Mesothelial cell of epicardium (in vitro differentiated cells): ENCODE measurements at places on chromosomes 11 and 22.

DNA sequence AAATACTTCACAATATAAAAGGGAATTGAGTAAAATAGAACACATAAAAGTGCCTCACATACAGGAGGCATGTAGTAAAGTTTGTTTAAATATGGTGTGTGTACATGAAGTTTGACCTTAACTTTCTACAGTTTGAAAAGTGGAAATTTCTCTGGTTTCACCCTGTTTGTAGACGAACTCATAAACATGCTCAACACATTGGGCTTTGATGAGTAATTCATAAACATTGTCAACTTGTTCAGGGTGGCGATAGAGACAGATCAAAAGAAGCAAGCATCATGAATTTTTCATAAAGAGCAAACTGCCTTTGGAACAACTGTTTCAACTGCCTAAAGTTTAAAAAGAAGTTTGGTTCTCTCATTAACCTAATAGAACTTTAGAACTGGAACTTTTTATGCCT is 9.1 kb downstream of the SLN start:
- no peak for DNase-seq

DNA sequence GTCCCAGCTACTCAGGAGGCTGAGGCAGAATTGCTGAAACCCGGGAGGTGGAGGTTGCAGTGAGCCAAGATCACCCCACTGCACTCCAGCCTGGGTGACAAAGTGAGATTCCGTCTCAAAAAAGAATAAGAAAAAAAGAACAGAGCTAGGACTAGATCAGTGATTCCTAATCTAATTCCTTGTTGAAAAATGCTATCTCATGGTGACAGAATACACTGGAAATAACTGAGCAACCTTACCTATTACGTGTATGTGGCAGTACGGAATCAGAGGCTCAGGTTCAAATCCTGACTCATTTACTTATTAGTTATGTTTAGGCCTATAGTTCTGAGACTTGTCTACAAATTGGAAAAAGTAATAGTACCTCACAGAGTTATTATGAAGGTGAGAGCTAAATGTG is 19.5 kb upstream of the RCE1 start:
- no peak for DNase-seq

GRCh38 chr22:44211946-44212930 is 31.5 kb downstream of the PARVG start:
- no peak for DNase-seq

DNA sequence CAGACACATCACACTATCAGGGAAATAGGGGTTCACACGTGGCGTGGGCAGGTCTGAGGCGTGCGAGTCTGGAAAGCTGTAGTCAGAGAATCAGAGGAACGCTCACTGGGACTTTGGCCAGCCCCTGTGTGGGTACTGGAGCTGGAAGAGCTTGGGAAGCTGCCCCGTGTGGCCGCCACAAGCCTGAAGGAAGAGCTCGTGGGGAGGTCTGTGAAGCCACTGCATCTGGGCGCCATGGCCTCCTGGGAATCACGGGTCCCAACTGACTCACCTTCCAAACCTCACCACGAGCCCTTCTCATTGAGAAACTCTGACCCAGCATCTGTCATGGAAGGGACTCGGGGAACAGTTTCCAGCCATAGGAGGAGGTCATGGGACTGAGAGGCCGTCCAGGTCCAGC is 5.9 kb upstream of the MRGPRF start:
- DNase-seq = no peak

DNA sequence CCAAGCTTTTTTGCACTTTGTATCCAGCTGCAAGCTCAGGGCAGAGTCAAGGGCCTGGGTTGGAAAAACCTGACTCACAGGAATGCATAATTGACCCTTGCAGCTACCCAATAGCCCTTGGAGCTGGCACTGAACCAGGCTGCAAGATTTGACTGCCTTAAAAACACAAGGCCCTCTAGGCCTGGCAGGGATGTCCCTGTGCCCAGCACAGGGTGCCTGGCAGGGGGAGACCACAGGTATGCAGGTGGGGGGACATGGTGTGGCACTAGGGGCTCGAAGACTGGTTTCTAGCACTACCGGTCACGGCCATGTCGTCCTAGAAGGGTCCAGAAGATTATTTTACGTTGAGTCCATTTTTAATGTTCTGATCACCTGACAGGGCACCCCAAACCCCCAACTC is 30.2 kb downstream of the SBF1 start:
- no peak for DNase-seq

DNA sequence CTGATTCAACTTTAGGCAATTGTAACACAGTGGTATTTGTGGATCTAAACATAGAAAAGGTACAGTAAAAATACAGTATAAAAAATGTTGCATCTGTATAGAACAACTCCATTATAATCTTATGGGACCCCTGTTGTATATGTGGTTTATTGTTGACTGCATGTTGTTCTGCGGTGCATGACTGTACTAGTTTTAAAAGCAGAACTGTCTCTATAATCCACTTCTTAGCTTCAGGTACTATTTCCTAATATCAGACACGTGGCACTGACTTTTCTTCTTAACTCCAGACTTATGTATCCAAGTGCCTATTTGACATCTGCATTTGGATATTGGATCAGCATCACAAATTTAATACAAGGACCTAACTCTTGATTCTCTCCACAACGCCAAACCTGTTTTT is 41.1 kb downstream of the PACS1 start:
- no peak for DNase-seq

- no peak for DNase-seq
Measured at GRCh38 chr11:88206751-88207150, 31.5 kb upstream of the RAB38 start.

- DNase-seq = no peak
Measured at GRCh38 chr11:130585545-130585944, 137.1 kb downstream of the ADAMTS15 start.

- DNase-seq = no peak
Measured at GRCh38 chr11:46376258-46377050, 5.0 kb upstream of the MDK start.

DNA sequence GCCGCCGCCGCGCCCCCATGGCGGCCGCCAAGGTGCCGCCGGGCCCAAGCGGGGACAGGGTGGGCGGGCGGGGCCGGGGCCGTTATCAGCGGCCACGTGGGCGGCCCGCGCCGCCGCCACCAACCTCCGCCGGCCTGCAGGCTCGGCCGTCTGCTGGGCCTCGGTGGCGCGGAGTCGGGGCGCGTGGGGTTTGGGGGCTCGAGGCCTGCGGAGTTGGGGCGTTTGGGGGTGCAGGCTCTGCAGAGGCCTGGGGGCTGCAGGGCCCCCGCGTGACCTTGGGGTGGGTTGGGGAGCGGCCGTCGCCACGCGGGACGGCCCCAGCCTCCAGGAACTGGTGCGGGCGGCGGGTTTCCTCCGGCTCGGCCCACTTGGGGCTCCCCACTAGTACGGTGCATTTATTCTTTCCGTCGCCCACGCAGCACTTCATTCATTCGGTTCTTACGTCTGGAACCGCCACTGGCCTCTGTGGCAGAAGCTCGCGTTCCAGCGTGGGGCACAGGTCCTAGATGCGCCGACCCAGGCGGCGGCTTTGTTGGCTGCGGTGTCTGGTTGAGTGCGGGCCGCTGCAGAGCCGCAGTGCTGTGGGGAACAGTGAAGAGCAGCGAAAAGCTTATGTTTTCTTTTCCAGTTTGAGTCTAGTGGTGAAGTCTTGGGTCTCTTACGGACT is 740 bp upstream of the TRMT2A start:
- no peak for DNase-seq

DNA sequence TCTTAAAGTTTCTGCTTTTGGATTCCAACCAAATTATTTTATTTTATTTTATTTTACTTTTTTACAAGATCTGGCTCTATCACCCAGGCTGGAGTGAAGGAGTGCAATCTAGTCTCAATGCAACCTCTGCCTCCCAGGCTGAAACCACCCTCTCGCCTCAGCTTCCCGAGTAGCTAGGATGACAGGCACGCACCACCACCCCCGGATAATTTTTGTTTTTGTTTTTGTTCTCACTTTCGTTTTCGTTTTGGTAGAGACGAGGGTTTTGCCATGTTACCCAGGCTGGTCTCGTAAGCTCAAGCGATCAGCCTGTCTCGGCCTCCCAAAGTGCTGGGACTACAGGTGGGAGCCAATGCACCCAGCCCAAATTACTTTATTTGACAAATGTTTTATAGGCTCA is 219.8 kb downstream of the ETS1 start:
- DNase-seq = no peak

GRCh38 chr11:119222308-119222707 is 16.2 kb downstream of the CBL start:
- DNase-seq = no peak

GRCh38 chr22:48306785-48307510 is 1520.7 kb downstream of the BRD1 start:
- DNase-seq = no peak

- DNase-seq = no peak
Measured at GRCh38 chr11:78708388-78708787, 133.7 kb upstream of the NARS2 start.

DNA sequence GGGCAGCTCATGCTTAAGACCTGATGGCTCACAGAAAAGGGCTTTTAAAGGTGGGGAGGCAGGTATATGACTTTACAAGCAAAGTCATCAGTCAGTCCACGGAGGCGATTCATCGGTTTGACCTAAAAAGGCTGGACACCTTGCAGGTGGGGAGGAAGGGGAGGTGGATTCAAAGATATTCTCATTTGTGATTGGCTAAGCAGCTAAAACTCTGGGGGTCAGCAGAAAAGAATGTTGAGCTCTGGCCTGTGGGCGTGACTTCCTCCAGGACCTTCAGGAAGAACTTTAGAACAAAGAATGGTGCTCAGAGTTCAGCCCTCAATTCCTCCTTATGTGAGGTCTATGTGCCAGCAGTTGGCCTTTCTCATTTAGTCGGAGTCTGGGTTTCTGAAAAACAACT is 78.3 kb upstream of the LMO1 start:
- DNase-seq = no peak

DNA sequence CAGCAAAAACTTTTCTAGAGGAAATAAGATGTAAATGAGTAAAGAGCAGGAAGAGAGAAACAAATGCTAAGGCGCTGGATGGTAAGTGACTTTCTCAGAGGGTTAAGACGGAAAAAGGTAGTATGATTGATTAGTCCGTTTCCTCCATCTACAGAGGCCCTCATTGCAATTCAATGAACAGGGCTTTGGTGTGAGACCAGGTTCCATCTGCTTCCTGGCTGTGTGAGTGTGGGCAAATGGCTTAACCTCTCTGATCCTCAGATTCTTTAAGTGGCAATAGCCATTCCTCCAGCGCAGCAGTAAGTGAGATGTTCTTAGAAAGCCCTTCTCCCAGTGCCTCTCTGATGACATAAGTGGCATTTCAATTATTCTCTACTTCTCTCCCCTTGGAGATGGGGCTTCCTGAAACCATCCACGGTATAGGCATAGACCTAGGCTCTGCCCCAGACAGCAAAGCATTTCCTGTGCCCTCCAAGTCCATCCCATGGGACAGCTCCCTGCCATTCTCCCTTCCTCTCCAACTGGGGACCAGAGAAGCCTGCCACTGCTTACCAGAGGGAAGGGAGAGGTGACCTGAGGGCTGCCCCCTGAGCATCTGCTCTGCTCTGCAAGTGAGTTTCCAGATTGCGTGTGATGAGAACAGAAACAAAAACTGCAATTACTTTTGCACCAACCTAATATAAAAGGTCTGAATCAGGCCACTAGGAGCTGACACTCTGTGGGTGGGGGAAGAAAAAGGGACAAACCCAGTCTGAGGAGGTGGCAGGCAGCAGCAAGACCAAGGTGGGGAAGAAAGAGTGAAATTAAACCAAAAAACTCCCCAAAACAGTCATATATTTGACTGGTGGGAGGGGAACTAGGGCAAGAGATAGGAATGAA is 12.7 kb upstream of the CD44 start:
- no peak for DNase-seq

DNA sequence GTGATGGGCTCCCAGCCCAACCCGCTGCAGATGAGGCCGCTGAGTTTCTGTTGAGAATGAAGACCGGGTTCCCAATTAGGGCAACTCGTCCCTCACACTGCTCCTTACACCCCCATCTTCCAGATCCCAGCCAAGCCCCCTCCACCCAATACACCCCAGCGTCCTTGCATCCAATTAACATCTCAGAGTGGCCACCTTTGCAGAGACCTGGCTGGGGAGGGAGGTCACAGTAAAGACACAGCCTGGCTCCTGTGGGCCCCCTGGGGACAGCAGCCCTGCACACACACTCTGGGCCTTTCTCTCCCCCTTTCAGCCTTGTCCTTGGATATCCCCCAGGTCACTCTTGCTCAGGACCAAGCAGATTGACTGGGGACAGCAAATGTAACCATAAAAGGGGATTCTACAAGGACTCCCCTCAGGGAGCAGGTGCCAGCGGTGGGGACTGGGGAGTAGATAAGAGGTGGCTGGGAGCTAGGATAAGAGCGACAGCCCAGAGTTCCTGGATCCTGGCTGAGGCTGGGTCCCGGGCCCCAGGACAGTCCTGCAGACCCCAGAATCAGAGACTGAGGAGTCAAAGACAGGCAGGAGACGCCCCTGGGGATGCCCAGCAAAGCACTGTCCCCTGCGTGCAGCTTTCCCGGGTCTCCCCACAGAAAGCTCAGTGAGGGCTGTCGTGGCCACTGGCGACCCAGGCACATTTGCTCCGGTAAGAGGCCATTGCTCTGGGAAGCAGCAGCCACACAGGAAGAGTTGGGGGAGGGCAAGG is 8.4 kb downstream of the APOBEC3A start:
- DNase-seq = no peak

GRCh38 chr11:84608837-84609196 is 1018.3 kb downstream of the DLG2 start:
- DNase-seq = no peak

GRCh38 chr11:1303126-1303821 is 6.2 kb downstream of the TOLLIP start:
- DNase-seq = no peak

GRCh38 chr11:15896026-15896425 is 460.3 kb downstream of the SOX6 start:
- no peak for DNase-seq

- no peak for DNase-seq
Measured at GRCh38 chr22:38623351-38623750, 32.8 kb downstream of the FAM227A start.

DNA sequence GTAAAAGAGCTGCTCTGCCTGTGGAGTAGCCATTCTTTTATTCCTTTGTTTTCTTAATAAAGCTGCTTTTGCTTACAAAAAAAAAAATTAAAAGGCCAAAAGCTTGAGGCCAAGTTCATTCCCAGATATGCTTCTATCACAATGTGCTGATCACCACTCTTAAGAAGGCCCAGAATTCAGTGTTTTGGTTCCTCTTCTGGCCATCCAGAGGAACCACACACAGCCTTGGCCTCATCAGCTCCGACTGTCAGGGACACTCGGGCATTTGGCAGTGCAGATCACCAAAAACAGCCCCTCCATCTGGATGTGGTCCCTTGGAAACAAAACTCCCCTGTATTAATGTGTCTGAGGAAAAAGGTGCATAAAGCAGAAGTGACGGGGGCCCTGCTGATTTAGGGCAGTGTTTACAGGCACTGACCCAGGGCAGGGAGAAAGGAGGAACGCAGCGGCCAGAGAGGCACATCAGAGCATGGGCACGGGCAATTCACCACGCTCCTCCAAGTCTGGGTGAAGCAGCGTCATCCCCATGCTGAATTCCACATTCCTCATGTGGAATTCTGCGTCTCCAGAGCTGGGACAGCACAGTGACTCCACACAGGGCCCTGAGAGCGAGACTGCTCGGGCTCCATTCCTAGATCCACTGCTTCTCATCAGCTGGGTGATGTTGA is 17.7 kb downstream of the POLDIP3 start:
- no peak for DNase-seq
